ENCODE measurements at places on chromosomes 6 and 20.

- peak; percentile 38 for DNase-seq
Measured at GRCh38 chr6:166515072-166515810, 71.2 kb downstream of the RAMACL start.

GRCh38 chr20:38894091-38894847 is 31.9 kb upstream of the FAM83D start:
- DNase-seq: no peak

DNA sequence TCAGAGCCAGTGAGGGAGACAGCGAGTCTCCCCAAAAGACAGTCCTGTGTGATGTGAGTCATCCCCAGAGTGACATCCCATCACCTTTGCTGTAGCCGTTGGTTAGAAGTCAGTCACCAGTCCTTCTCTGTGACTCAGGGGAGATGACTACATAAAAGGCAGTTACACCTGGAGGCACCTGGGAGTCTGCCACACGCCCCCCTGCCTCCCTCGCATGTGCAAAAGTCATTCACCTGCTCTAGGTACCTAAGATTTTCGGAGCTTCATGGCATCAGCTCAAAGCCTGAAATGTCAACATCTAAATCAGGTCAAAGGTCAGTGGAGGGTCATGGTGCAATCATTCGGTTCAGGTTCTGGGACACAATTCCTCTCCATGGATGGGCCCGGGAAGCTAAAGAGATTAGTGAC is 50.3 kb downstream of the PRR18 start:
- no peak for DNase-seq

DNA sequence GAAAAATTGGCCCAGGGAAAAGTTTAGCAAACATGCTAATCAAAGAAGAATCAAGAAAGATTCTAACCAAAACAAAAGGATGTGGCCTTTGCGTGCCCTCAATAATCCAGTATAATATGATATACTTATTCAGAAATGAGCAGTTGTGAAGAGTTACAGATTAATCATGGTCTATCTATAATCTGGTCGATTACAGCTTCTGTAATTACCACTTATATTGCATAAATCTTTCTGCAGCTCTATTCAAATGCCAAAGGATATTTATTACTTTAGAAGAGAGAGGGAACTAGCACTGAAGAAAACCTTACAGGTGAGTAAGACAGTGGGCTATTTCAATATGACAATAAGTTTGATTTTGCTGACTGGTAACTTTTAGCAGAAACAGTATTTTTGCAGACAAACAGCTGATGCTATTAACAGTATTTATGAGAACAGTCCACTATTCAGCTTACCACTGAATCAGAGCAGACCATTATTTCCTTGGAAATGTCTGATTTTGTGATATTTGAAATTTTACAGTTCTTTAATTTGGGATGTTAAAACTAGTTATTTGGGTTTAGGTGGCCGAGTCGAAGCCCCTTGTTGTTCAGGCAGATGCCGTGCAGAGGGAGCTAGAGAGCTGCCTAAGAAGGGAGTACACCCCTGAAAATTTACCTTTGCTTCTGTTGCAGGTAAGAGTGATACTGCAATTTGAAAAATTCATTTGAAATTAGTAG is 92.2 kb downstream of the CEP57L1 start:
- peak; percentile 3 for DNase-seq

- DNase-seq: no peak
Measured at GRCh38 chr6:73109659-73110058, 115.6 kb downstream of the KHDC1L start.

GRCh38 chr6:158688860-158689259 is 39.0 kb downstream of the SYTL3 start:
- no peak for DNase-seq

- no peak for DNase-seq
Measured at GRCh38 chr20:44188752-44189151, 1.8 kb upstream of the JPH2 start.

DNA sequence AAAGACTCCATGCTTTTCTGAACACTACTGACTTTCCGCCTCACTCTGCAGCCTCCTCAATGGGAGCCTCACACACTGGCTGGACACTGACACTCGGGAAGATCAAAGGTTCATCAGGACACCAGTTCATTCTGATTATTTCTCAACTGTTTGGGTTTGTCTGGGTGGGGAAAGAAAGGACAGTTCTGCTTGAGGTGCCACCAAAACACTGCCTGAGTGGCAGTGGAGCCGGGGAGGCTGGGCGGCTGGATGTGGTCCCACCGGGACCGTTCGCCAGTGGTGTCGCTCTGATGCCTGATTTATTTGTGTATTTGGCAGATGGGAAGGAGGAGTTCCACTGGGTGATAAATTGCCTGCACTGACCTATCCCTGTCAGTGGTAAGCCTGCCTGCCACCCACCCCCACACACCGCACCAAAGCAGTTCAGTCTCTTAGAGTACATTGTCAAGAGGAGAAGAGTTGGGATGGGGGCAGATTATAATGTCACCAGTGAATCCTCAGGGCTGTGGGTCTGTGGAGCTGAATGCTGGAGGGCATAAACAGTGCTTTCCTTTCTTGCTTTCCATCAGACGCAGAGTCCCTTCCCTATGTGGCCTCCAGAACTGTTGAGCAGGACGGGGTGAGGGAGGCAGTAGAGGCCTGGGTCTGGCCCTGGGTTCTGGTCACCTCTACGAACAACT is 49.8 kb downstream of the EDN1 start:
- no peak for DNase-seq

- no peak for DNase-seq
Measured at GRCh38 chr20:22403022-22403631, 181.2 kb downstream of the FOXA2 start.

DNA sequence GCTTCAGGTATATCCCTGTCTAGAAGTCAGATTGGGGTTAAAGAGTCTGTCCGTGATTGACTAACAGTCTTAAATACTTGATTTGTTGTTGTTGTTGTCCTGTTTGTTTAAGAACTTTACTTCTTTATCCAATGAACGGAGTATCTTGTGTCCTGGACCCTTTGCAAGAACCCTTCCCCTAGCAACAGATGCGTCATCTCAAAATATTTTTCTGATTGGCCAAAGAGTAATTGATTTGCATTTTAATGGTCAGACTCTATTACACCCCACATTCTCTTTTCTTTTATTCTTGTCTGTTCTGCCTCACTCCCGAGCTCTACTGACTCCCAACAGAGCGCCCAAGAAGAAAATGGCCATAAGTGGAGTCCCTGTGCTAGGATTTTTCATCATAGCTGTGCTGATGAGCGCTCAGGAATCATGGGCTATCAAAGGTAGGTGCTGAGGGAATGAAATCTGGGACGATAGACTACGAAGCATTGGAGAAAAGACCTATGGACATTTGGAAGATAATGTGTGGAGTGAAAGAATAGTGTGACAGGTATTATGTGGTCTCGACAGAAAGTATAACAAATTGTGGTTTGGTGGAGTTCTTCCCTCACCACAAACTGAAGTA is at the start of gene HLA-DRA:
HLA-DRA (plus strand) TSS at position 286 of the 613 bp plus-strand sequence; CDS start at position 350, 64 bp downstream.
- DNase-seq: no peak

DNA sequence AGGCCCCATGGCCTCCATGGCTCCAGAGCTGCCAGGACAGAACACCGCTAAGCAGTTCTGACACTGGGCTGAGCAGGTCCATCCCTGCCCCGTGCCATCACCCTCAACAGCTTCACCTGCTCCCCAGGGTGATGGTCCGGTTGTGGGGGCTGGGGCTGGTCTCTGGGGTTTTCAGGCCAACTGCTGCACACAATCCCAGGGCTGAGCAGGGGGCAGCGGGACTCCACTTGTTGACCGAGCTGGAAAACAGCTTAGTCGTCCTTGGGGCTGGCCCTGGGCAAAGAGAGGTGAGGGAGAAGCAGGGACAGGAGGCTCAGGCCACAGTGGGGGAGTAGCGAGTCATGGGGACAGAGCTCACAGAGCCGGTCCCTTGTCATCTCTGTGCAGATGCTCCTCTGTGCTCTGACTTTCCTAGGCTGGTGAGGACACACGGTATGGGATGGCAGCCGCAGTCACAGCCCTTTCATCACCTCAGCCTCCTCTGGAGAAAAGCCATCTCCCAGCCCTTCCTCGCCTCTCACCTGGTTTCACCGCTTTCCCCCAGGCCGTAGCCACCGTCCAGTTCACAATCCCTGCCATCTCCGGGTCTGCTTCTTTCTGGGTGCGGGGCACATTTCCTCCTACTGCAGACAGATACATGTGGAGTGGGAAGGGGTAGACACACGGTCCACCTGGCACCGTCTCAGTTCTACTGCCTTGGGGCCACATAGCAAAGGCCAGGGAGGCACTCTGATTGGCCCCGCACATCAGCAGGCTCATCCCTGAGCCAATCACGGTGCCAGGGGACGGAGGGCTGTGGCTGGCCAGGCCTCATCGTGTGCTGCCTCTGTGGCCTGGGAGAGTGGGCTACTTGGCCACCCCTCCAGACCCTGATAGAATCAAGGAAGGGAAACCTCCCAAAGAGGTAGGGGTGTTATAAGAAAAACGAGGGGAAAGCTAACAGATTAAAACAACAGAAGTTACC is 19.1 kb downstream of the MDFI start:
- no peak for DNase-seq

DNA sequence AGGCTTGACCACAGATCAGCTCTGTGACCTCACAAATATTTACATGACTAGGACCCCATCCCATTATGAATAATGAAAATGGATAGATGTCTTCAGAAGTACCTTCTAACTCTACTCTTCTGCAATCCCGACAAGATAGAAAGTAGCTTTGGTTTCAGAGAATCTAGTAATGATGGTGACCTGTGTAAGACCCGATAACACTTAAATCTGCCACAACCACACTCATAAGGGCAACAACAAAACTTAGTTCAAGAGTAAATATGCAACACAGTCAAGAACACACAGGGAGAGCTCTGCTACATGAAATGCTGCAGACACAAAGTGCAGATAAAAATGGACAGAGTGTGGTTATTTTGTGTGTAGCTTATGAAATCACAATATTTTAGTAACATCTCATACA is 9.6 kb downstream of the CHD6 start:
- no peak for DNase-seq

DNA sequence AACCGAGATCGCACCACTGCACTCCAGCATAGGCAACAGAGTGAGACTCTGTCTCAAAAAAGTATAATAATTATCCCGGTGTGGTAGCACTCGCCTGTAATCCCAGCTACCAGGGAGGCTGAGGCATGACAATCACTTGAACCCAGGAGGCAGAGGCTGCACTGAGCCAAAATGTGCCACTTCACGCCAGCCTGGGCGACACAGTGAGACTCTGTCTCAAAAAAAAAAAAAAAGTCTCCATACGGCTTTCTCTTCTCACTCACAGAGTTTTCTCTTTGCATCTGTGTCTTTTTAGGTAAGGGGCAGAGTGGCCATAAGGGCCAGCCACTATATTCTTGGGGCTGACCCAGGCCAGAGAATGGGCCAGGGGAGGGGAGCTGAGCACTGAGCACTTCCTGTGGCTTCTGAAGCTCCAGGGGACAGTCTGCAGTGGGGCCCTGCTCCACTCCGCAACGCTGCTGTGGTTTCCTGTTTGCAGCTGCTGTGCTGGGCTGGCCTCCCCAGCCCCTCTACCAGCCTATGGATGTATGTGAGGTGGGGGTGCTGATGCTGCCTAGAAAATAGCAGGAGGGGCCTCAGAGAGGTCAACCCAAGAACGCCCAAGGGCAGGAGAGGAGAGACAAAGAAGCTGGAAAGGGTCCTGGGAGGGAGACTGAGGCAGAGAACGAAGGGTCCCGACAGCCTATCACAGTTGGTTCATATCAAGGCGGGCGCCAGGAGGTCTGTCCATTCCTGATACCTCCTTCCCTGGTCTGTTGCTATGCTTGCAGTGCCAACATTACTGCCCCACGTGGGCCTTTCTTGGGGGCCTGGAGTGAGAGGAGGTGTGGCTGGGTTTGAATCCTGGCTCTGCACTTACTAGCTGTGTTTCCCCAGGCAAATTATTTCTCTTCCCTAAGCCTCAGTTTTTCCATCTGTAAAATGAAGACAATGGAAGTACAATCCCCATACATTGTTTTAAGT is 16.0 kb downstream of the SLA2 start:
- no peak for DNase-seq

GRCh38 chr6:115891111-115891669 is 169.5 kb downstream of the FRK start:
- peak; percentile 22 for DNase-seq

DNA sequence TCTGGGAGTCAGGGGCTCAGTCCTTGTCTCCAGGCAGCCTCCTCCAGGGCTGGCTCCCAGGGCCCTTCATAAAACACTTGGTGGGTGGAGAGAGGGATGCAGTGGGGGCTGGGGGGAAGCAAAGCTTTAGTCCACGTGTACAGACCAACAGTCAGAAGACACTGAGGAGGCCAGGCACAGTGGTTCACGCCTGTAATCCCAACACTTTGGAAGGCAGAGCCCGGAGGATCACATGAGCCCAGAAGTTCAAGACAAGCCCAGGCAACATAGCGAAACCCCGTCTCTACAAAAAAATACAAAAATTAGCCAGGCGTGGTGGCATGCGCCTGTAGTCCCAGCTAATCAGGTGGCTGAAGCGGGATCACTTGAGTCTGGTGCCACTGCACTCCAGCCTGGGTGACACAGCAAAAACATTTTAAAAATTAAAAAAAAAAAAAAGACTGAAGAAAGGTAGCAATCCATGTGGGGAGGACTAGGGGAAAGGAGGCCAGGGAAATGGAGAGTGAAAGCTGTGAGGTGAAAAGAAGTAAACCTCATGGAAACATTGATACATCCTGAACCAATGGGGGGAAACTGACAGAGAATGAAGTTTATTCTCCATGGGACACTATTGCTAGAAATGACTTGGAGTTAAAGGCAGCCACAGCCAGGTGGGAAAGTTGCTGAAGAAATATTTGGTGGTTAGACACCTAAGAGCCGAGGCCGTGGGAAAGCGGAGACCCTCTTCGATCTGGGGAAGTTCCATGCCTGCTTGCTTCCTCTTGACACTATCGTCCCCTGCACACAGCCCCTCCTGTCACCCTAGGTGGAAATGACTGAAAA is 35.4 kb downstream of the PIM1 start:
- DNase-seq: no peak

DNA sequence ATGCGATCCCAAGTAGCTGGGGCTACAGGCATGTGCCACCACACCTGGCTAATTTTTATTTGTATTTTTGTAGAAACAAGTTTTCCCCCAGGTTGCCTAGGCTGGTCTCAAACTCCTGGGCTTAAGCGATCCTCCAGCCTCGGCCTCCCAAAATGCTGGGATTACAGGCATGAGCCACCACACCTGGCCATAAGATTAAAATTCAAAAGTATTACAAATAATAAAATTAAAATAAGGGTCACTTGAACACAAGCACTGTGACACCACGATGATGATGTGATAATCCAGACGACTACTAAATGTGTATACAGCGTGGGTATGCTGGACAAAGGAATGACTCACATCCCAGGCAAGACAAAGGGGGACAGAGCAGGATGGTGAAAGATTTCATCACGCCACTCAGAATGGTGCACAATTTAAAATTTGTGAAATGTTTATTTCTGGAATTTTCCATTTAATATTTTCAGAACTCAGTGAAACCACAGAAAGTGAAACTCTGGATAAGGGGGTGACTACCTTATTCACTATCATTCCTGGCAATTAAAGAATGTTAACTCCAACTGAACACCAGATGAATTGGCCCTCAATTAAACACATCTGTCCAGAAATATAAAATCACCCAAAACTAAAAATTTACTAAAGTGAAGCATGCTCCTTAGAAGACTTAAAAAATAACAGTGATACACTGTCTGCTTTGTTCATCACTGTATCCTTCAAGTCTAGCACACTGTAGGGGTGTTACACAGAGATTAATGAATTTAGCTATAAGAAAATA is 13.1 kb downstream of the B4GALT5 start:
- no peak for DNase-seq
